ENCODE measurements at places on chromosomes 5 and 9.

DNA sequence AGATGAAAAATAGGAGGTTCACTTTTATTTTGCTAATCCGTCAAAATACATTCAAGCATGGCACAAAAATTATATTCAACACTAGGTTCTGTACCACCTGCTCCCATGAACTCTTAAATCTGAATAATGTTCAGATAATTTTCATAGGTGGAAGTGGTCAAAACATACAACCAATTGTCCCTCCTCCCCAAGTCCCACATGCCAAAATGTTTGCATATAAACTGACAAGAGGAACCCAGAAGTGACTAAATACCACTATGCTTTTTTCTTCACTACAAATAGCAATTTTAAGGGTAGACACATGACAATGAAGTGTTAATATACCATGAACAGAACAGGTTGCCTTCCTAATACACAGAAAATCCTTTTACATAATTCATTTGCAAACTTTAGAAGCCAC lies 3.7 kb downstream of the HNRNPA0 start:
- no peak for DNase-seq

DNA sequence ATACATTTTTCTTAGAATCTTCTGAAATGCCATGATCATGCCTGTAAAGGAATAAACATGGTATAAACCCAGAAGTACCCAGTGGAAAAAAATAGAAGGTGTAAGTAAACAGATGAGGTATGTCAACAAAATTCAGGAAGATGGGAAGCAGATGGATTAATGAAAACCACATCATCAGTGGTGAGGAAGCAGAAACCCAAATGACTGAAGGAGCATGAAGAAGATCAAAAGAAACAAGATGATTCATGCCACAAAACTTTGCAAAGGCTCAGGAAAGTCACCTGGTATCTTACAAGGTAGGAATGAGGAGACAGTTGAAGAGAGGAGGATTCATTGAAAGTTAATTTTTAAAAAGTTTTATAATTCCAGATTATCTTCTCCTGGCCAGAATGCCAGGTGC lies 132.8 kb upstream of the PAPPA start:
- DNase-seq, result no peak

GRCh38 chr9:93224591-93224990 lies 40.7 kb downstream of the WNK2 start:
- DNase-seq, result no peak

DNA sequence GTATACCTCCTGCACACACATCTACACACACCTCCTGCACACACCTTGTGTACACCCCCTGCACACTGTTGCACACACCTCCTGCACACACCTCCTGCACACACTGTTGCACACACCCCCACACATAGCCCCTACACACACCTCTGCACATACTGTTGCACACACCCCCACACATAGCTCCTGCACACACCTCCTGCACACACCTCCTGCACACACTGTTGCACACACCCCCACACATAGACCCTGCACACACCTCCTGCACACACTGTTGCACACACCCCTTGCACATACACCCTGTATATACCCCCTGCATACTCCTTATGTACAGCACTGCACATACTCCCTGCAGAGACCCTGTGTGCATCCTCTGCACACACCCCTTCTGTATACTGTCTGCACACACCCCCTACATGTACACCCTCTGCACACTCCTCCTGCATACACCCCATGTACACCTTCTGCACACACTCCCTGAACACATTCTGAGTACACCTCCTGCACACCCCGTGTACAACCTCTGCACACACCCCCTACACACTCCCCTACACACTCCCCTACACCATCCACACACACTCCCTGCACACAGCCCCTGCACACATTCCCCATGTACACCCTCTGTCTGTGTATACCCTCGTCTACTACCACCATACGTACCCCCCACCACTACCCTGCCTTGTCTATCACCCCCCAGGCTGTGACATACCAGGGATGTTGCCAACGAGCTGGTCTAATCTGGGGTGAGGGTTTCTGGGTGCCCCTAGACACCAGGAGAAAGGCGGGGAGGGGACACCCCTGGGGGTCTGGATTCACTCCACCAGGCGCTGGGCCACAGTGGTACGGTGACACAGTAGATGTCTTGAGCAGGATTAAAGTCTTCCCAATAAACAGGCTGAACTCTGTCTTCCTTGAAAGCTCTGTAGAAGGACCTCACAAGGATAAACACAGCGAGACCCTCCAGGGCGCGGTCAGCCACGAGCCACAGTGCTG lies 1.1 kb upstream of the CEP72 start:
- DNase-seq, result no peak

DNA sequence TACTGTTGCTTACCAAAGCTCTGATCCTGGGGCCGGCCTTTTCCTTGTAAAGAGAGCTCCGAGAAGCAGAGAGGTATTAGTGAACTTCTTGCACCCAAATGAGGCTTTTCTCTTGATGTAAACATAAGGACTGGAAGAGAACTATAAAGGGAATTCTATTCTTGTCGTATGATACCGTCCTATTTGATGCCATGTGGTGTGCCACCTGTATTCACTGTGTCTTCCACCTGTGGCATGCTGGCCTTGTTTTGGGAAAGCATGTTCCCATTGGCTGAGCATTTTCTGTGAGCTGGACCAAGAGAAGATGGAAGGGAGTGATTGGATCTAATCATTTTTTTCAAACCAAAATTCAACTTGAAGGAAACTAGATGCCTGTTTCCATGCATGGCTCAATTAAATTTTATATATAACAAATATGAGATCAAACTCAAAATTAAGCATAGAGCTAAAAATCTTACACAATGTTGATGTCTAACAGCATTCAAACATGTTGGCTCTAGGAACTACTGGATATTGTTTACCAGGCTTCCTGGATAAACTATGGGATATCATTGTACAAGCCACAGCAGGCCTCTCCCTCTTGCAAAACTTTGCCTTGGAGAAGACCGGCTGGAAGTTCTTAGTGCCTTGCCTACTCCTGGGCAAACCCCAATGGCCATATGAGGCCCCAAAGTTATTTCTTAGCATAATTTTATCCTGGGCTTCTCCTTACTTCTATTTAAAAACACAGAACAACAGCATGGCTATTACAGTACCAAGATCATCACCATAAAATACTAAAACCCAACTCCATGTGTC lies 115.3 kb downstream of the TSSK1B start:
- DNase-seq, result no peak

DNA sequence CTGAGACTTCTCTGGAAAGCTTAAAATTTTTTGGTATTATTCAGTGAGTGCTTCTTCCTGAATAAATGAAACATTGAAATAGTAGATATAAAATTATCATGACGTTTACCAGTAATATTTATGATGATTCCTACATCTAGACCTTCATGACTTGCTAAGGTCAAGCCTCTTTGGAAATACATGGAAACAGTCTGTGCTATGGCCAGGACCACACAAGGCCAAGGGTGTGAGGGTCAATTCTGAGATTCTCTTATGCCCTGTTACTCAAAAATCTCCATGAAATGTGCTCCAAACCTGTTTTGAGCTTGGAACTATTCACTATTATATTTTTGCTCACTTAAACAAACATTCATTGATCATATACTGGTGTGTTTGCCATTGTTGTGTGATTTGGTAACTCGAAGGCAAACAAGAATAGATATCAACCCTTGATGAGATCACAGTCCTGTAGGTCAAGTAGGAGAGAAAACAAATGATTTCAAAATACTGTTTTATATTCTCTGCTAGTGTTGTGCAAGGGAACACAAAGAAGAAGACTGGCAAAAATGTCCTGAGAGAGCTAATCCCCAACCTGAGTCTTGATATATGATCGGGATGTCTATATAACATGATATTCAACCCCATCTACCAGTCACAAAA lies 1254.9 kb upstream of the DMAC1 start:
- no peak for DNase-seq

DNA sequence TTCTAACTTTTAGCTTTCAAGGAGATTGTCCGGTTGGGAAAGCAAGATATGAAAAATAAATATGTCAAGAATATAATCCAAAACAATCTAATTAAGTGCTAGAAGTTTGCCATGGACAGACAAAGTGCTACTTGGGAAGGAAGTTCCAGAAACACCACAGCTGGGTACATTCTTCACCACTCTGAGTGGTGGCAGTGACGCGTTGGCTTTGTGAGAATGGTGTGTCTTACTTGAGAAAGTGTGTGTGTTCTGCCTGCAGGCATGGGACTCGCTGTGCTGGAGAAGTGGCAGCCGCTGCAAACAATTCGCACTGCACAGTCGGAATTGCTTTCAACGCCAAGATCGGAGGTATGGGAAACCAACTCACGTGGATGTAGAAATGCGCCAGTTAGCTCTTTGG lies 177.2 kb downstream of the PCSK5 start:
- DNase-seq, result no peak

- no peak for DNase-seq
Measured at GRCh38 chr5:142982821-142983200, 212.6 kb downstream of the ARHGAP26 start.

DNA sequence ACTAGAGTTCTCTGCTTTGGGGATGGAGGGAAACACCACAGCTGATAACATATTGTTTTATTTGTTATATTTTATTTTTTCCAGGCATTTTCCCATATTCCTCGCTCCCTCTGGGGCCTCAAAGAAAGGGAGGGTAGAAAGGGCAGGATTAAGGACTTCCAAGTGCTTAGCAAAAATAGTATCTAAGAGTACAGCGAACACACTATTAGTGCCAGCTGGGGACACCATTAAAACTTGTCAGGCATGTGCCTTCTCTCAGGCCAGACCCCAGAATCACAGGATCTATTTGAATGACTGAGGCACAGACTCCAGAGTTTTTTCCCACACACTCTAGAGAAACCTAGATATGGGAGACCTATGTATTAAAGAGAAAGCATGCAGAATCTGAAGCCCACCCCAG lies 451.0 kb upstream of the TRPC7 start:
- no peak for DNase-seq

DNA sequence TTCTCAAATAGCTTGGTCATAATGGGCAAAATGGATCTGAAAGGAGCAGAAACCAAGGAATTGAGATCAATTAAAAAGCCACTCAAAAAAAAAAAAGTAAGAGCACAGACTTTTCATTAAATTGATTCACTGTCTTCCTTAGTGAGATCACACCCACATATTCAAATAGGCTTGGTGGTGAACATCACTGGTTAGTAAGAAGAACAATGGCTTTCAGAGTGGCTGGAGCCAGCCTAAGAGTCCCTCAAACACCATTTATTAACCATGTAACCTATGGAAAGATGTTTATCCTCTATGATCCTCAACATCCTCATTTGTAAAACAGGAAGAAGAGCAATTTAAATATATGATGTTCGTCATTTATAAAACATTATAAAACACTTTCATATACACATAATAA lies 12.4 kb downstream of the CCDC112 start:
- DNase-seq, result no peak

DNA sequence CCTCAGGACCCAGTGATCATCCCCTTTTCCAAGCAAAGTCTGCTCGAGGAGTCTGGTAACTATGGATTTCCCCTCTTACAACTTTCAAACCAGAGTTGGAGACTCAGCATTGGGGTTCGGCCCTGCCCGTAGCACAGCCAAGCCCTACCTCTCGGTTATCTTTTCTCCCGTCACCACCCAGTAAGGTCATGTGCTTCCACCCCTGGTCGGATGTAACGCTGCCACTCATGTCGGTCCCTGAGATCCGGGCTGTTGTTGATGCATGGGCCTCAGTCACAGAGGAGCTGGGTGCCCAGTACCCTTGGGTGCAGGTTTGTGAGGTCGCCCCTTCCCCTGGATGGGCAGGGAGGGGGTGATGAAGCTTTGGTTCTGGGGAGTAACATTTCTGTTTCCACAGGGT lies 1.2 kb downstream of the GALT start:
- no peak for DNase-seq

- no peak for DNase-seq
Measured at GRCh38 chr5:96110300-96110699, 148.6 kb upstream of the ELL2 start.

DNA sequence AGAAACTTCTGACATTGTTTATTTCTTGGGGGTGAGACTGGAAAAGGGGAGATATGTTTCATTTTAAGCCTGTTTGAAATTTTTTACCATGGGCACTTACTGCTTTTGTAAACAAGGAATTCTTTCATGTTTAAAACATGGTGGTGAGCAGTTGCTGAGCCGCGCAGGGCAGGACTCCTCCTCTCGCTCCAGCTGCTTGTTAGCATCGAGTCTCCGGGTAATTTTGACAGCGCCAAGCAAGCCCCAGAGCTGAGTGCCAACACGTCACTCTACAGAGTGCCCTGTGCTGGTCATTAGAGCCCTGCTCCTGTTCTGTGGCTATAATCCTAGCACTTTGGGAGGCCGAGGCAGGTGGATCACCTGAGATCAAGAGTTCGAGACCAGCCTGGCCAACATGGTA lies 116.5 kb upstream of the MSX2 start:
- no peak for DNase-seq

- DNase-seq, result no peak
Measured at GRCh38 chr5:160419458-160420330, 813 bp upstream of the SLU7 start.

- no peak for DNase-seq
Measured at GRCh38 chr5:149887622-149888183, 56.9 kb downstream of the PDE6A start.

DNA sequence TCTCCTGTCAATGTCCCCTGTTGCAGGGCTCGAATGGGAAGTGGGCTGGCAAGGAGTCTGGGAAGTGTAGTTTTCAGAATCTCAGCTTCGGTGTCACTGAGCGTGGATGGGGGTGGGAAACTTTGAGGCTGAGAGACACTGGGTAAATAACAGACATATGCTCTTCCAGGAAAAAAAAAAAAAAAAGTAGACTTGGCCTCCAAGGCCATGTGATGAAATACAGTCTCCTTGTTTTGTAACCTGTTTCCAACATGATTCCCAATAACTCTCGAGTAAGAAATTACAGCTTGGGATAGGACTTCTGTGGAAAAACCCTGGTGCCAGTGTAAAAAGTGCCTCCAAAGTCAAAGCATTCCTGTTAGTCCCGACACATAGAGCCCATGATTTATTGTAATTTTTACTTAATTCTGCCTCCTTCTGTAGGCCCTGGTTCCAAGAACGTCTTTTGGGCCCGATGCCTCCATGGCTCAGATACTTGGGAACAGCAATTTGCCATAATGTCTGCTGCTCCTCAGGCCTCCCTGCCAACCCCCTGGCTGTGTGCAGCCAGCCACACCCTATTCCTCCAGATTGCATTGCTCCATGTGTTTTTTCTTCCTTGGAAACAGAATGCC lies 119.5 kb upstream of the TNC start:
- DNase-seq, result no peak

- no peak for DNase-seq
Measured at GRCh38 chr9:93612052-93612795, 35.8 kb downstream of the PHF2 start.
